ENCODE measurements at places on chromosomes 11 and 22.

- peak; percentile 11 for DNase-seq
These were observed 599 bp downstream of the SIK3 start for GRCh38 chr11:117097389-117098268.

DNA sequence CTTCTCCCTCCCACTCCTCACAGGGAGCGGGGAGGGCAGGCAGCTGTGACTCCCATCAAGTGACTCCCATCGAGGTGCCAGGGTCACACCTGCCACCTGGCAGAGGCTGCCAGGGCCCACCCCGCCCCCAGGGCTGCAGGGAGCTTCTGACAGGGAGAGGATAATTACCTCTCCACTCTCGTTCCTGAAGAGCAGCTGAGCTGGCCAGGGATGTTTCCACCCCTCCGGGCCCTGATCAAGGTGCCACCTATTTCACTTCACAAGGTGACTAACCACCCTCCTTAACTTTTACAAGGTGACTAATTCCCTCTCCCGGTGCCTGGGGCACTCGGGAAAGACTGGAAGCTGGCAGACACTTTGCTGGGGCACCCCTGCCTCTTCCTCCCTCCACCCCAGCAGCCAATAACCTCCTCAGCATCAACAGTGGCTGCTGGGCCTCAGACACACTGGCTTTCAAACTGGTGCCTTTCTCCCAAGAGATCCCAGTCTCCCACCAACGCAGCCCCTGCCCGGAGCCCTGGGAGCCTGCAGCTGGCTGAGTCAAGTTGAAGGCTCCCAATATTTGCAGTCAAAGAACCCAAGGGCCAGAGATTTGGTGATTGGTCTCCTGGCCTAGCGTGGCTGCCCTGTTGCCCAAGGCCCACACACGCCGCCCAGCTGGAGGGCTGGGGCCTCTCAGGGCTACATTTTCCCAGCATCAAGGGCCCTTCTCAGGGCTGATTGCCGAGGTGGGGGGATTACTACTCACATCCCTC, 22.0 kb upstream of the MYRF start:
- DNase-seq = no peak

DNA sequence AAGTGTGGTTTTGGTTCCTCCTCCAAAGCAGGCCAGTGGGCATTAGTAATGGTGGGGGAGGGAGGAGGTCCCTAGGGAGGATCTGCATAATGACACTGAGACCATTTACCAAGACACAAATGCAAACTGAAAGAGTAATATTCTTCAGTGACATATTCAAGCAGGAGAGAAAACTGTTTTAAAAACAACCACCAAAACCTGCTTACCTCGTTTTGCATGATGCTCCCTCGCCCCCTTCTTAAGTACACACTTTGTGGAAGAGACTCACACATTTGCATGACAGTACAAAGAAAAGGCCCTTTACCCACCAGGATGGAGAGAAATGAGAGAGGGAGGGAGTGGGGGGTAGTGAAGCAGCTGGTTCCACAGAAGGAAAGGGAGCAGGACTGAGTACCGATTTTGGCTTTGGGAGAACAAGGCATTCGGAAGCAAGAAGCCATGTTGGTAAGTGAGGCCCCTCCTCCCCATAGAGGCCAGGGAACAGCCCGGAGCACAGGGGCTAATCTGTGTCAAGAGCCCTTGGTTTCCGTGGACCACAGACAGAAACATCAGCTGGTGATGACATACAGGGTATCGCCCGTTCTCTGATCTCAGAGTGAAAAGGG, 13.0 kb upstream of the OPCML start:
- DNase-seq = no peak

DNA sequence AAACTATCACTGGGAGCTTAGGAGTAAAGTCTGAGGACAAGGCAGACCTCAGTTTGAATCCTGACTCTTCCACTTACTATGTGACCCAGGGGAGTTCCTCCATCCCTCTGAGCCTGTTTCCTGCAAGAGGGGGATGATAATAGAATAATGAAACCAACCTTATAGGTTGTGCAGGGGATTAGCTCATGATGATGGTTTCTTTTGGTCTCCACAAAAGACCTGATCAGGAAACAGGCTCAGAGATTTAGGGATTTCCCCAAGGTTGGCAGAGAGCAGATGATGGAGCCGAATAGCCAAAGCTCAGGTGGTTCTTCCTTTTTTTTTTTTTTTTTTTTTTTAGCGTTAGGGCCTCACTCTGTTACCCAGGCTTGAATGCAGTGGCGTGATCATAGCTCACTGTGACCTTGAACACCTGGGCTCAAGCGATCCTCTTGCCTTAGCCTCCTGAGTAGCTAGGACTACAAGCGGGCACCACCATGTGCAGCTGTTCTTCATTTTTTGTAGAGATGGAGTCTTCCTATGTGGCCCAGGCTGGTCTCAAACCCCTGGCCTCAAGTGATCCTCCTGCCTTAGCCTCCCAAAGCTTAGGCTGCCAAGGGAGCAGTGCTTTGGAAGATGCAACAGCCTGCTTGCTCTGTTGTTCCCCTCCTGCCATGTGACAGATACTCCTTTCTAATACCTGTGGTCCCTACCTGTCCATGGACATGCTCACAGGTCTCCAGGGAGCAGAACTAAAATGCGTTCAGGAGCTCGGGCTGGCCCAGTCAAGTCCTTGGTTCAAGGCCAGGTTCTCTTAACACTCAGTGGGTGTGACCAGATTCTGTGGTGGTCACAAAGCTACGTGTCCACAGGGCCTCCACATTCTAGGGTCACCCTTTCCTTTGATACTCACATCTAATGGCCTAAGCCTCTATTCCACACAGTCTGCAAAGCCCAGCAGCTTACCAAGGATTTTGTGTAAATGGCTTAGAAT, 22.3 kb downstream of the PATZ1 start:
- no peak for DNase-seq

DNA sequence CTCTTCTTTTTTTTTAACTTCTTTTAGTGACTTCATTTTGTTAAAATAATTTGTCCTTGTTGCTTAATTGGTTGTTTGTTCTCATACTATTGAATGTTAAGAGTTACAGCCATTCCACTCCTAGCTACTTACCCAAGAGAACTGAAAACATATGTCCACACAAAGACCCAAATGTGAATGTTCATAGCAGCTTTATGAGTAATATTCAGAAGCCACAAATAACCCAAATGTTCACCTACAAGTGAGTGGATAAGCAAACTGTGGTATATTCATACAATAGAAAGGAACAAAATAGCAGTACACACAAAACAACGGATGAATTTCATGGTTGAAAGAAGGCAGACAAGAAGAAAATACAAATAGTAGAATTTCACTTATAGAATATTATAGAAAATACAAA, 1.4 kb upstream of the OR4D11 start:
- no peak for DNase-seq

GRCh38 chr11:107999759-108000455, 8.8 kb upstream of the CUL5 start:
- no peak for DNase-seq

DNA sequence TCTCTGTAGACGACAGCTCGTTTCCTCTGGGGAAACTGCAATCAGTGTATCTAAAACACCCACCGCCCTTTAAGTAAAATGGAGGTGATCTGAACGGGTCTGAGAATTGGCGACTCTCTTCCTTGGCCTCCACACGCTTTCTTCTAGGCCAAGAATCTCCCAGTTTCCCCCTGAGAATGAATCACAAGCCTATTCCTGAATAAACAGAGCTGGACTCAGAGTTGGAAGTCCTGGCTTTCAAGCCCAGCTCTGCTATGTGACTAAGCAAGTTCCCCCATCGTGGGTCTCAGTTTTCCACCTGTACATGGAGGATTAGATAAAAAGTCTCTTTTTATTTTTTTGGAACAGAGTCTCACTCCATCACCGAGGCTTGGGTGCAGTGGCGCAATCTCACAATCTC, 200.4 kb downstream of the MN1 start:
- DNase-seq = no peak

DNA sequence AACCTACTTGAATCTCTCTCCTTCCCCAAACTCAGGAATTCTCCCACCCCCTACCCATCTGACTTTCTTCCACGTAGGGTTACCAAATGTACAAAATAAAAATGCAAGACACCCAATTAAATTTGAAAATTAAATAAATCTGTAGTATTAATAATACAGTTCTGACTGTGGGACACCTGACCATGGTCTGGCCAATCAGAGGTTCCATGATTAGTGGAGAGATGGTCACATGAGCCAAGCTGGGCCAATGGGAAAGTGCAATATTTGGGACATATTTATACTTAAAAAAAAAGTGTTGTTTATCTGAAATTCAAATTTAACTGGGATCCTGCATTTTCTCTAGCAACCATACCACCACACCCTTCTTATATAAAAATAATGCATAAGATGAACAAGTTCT, 29.8 kb upstream of the ASPHD2 start:
- no peak for DNase-seq

All from activated CD4-positive, alpha-beta T cell treated with anti-CD3 and anti-CD28 coated beads for 24 hours (primary cell).